ENCODE measurements at places on chromosomes 1 and 21.

GRCh38 chr1:53344921-53345838 lies 17.3 kb upstream of the LRP8 start:
- no peak for DNase-seq

GRCh38 chr21:44699502-44700001 lies 2.6 kb downstream of the KRTAP10-12 start:
- no peak for DNase-seq

GRCh38 chr1:225329041-225329440 lies 98.8 kb downstream of the LBR start:
- peak; percentile 55 for DNase-seq

DNA sequence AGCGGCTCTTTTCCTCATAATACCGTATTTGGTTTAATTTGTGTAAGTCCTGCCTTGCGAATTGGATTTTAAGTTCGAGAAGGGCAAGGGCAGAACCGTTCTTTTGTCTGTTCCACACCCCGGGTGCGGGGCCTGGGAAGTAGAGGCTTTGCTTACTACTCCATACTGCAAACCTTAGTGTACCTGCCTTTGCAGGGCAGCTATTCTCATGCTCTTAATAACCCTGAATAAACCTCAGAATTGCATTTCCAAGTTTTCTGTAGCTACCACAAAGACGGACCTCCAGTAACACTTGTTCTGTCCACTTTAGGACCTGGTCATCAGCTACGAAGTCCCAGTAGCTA lies 657 bp upstream of the HNRNPU start:
- peak; percentile 30 for DNase-seq

- DNase-seq, result peak; percentile 27
These were observed 1.6 kb downstream of the COL6A2 start for GRCh38 chr21:46099476-46099875.

- DNase-seq, result no peak
These were observed 118.5 kb downstream of the UCHL5 start for GRCh38 chr1:192940658-192941057.

GRCh38 chr1:85448358-85448757 lies 16.6 kb downstream of the DDAH1 start:
- DNase-seq, result peak; percentile 79

- no peak for DNase-seq
These were observed 6.4 kb upstream of the PKP1 start for GRCh38 chr1:201276891-201277290.

- no peak for DNase-seq
These were observed 1.2 kb downstream of the AK5 start for GRCh38 chr1:77282866-77283539.

DNA sequence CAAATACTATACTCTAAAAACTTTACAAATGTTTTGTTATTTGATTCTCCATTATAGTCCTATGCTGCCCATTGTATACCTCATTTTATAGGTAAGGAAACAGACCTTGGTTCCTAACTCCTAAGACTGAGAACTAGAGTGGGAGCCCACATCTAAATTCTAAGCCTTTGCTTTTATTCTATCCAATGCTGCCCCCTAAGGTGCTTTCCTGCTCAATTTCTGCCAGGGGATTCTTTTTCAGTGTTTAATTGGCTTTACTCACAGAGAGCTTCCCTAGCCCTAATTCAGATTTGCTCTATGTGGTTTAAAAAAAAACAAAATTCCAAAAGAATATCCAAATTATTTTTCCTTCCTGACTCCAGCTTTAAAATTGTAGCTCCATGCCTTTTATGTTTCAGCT lies 64.5 kb downstream of the KIF14 start:
- DNase-seq, result no peak

GRCh38 chr1:193919827-193920226 lies 733.4 kb upstream of the B3GALT2 start:
- DNase-seq, result peak; percentile 45

- DNase-seq, result no peak
These were observed 76.9 kb downstream of the GPATCH2 start for GRCh38 chr1:217553949-217554509.

GRCh38 chr1:18884727-18885126 lies 17.6 kb downstream of the ALDH4A1 start:
- DNase-seq, result no peak

DNA sequence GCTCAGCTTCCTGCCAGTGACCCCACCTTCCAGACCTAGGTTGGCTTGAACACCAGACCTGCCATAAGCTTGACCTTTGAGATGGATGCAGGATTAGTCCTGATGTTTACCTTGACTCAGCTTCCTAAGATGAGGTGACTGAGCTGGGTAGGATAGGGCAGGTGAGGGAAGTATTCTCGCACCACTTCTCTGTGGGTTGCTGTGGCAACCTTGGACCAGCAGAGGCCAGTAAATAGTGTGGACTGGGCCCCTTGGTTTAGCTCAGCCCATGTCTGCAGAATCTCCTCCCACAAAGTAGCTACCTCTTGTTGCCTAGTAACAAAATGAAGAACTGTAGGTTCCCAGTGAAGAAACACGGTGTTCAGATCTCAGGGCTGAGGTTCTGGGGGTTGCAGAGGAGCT lies 8.4 kb downstream of the RPS6KA1 start:
- DNase-seq, result peak; percentile 70

DNA sequence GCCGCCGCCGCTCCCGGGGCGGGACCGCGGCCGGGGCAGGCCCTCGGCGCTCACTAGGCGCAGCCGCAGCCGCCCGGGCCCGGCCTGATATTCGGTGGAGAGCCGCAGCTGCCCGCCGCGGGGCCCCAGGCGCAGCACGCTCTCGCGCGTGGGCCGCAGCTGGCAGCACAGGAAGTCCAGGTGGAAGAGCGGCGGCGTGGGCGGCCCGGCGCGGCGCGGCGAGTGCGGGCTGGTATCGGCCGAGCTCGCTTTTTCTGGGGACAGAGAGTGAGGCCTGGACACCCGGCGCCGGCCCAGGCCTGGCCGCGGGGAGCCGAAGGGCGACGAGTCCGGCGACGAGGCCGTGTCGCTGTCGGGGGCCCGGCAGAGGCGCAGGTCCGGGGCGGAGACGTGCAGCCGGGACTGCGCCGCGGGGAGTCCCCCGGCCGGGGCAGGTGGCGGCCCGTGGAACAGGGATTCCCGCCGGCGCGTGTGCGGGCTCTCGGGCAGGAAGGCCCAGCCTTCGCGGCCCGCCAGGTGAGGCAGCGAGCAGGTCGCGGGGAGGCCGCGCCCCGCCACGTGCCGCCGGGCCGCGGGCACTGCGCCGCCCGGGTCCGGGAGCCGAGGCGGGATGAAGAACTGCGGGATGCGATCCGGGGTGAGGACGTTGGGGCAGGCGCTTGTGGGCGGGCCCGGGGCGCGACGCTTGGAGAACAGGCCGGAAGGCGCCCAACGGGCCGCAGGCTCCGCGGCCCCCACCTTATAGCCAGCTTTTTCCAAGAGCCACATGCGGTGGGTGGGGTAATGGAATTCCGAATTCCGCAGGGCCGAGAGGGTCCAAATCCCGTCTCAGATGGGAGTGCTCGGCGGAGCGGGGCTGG lies 1.2 kb downstream of the C2CD4D start:
- no peak for DNase-seq

GRCh38 chr1:87786229-87786628 lies 457.5 kb downstream of the LMO4 start:
- DNase-seq, result no peak

- DNase-seq, result peak; percentile 91
These were observed 13.9 kb upstream of the PDIK1L start for GRCh38 chr1:26097696-26098095.

DNA sequence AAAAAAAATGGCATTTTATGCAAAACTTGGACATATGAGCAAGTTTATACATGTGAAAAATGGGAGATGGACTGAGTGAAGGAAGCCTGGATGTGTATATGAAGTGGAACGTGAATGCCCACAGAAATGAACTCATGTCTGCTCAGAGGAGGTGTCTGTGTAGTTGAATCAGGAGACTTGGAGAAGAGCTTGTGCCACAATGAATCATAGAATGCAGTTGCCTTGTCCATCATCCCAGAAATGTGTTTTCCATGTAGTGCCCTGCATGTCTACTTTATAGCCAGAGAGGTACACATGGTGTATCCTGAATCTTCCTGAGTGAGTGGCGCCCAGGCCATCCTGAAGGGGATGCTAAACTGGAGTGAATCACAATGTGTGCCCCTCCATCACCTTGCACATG lies 2.6 kb upstream of the ILDR2 start:
- no peak for DNase-seq

GRCh38 chr1:18341291-18342069 lies 139.2 kb upstream of the KLHDC7A start:
- no peak for DNase-seq

- DNase-seq, result peak; percentile 12
These were observed 21.8 kb downstream of the GBP2 start for GRCh38 chr1:89104147-89104546.

DNA sequence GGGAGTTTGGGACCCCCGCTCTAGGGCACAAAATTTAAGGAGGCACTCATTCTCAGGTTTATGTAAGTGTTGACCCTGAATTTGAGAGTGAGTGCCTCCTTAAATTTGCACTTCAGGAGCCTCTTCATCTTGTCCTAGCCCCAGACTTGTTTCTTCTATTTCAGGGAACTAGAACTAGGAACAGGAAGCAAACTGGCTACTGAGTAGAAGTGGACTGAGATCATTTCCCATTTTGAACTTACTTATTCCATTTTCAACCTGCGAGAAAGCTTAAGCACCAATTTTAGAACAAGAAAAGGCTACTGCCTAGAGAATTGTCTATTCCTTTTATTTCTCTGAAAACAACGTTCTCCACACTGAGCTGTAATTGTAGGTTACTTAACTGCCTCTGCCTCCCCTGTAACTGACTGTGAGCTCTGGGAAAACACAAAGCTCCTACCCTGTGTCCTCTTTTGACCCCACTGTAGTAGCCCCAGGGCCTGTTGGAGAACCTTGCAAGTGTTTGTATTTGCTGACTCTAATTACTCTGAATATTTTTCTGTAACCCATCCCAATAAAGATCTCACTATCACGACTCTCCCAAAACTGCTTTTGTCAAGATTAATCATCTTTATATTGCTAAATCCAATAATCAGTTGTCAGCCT lies 2.5 kb downstream of the PPT1 start:
- DNase-seq, result no peak
